ENCODE measurements at places on chromosomes 6 and 20.
A peak's percentile ranks its signal among the peaks of the same experiment; 100 is the strongest.

DNA sequence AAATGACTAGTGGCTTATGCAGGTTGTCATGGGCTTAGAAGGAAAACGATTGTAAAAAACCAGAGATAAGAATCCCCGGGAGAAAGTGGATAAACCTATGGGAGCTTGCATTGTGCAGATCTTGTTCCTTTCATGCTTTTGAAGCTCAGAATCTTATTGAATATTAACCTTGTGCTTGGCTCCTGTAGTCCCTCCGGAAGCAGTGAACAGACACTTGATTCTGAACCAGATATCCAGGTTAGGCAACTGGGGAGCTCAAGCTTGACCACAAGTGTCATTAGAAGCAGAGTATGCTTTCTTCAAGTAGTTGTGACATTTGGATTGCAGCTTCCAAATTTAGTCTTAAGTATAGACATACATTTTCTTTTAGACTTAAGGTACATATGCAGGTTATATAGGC lies 212.6 kb upstream of the MOCS1 start:
- DNase-seq, result no peak

- no peak for DNase-seq
Observed at GRCh38 chr20:43068482-43068881, 121.2 kb downstream of the PTPRT start.

DNA sequence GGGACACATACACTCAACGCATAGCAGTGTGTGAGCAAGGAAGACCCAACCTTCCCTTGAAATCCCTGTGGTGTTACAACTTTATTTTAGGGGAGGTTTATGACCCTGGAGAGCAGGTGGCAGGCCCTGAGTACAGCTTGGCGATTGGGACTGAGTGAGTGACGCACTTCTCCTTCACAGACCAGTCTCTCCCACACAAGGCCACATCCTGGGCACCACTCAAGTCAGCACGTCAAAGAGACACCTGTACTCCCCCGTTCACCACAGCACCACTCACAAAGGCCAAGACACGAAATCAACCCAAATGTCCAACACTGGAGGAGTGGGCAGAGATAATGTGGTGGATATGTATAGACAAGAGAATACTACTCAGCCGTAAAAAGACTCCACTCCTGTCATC lies 57.0 kb upstream of the FRMD1 start:
- no peak for DNase-seq

GRCh38 chr6:74256781-74257180 lies 560.8 kb downstream of the CD109 start:
- no peak for DNase-seq

DNA sequence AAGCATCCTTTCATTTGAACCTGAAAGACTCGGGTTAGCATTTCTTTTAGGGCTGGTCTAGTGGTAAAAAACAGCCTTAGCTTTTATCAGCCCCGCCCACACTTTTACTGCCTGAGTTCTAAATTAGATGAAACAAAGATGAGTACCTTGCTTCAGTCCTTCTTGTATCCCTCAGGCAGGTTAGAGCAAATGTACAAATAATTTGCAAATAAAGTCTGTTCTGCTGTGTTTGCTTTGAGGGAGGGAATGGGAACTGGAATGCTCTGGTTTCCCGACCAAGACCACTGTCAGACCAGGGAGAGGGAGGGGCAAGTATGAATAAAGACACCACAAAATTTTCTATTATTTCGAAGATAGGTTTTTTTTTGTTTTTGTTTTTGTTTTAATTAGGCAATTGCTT lies 85.5 kb upstream of the FLRT3 start:
- no peak for DNase-seq

- peak; percentile 14 for DNase-seq
Observed at GRCh38 chr6:105014954-105015353, 58.0 kb downstream of the LIN28B start.

- DNase-seq, result peak; percentile 90
Observed at GRCh38 chr6:26571592-26572296, 25.0 kb upstream of the ABT1 start.

DNA sequence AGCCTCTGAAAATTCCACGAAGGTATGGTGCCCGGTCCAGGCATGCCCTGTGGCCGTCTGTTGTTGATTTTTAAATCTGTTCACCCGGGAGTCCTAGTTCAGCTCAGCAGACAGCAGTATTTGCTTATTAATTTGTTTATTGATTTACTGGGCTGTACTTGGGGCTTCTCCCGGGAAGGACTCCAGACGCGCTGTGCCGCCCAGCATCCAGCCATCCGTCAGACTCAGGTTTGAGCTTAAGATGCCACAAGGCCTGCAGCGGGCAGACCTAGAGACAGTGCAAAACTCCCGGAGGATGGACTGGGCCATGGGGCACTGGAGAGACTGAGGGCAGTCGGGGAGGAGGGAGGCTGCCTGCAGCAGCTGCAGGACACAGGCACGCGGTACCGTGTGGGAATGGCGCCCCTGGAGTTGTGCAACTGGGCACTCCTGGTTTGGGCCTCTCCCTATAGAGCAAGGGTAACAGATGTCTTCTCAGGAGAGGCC lies 17.3 kb upstream of the CCDC167 start:
- DNase-seq, result no peak

DNA sequence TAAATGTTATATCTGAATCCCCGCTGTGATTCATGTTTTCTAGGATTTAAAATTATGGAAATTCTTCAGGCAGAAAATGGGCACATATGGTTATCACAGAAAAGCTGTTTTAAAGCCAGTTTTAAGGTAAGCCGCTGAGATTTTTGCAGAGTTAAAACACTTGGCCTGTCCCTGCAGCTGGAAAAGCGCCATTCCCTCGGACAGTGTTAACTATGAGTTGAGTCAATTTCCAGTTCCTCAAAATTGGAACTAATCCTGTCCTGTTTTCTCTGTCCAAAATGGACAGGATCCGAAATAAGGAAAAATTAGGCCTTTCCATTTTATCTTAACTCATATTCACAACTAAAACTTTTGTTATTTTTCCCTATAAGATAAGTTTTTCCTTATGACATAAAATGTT lies 225.2 kb downstream of the SAMD5 start:
- no peak for DNase-seq

DNA sequence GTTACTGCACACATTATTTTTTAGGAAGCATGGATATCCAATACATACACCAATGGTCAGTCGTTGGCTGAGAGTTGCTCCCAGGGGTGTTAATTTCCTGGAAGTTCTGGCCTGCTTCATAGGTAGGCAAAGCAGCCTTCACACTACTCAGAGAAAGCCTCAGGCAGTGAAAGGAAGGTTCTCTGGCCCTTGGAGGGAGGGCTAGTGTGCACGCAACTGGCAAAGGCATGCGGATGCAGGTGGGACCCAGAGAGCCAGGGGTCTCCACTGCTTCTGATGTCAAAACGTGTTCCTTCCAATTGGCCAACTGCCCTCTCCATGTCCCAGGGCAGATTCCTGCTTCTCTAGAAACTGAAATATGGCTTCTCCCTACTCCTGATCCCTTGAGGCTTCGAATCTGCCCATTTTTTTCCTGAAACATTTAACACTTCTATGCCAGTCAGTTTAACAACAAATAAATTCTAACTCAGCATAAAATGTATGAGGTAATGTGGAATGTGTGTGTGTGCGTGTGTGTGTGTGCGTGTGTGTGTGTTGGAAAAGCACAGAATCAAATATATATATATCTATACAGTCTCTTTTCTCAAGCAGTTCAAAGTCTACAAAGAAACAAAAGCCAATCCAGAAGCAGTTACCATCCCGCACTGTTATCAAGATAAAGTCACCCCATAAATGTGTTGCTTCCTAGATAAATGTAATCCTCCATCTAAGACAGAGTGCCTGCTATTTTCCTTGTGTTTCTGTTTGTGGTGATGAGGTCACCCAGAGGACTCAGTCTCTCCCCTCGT lies 94.0 kb upstream of the HIVEP1 start:
- DNase-seq, result peak; percentile 79

- no peak for DNase-seq
Observed at GRCh38 chr20:48735112-48735511, 92.7 kb downstream of the PREX1 start.
